ENCODE measurements at places on chromosomes 6 and 20.

DNA sequence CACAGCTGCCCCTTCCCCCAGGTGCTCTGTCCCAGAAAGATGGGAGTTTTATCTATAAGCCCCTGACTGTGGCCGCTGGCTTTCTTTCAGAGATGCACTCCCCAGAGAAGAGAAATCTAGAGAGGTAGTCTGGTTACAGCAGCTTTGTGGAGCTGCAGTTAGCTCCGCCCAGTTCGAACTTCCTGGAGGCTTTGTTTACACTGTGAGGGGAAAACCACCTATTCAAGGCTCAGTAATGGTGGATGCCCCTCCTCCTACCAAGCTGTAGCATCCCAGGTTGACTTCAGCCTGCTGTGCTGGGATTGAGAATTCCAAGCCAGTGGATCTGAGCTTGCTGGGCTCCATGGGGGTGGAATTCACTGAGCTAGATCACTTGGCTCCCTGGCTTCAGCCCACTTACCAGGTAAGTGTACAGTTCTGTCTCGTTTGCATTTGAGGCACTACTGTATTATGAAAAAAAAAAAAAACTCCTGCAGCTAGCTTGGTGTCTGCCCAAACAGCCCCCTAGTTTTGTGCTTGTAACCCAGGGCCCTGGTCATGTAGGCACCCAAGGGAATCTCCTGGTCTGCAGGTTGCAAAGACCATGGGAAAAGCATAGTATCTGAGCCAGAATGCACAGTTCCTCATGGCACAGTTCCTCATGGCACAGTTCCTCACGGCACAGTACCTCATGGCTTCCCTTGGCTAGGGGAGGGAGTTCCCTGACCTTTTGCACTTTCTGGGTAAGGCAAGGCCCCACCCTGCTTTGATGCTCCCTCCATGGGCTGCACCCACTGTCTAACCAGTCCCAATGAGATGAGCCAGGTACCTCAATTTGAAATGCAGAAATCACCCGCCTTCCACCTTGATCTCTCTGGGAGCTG, 275.0 kb downstream of the CENPW start:
- no peak for DNase-seq

DNA sequence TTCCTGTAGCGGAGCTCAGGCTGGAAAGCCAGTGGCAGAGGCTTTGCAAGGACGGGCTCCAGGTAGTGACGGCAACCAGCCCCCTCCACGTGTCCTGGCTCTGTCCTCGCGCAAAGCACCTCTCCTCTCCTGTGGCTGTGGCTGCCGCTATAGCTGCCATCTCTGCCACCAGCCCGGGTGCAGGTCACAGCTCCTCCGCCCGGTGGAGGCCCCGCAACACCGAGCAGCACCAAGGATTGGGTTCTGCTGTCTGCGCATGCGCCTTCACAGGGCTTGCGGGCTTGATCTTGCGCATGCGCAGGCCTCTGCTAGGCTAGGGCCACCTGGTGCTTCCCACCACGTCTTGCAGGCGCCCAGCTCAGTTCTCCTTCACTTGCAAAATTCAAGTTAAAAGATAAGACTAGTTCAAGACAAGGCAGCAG, 625.4 kb downstream of the QKI start:
- DNase-seq = no peak

DNA sequence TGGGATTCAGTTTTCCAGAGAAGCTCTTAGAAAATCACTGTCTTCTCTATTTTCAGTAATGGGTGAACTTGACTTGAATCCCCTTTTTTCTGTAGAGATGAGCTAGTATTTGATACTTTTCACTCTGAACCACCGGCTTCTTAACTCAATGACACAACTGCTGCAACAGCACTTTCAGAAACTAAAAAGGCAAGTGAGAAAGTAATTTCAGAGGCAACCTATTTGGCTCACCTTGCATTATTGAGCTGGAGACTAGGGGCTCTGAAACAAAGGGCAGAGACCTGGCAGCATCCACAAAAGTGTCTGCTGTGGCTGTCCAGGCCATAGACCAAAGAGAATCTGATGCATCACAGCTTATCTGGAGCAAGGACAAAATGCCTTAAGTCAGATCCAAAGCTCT, 289.8 kb upstream of the IRAK1BP1 start:
- no peak for DNase-seq

DNA sequence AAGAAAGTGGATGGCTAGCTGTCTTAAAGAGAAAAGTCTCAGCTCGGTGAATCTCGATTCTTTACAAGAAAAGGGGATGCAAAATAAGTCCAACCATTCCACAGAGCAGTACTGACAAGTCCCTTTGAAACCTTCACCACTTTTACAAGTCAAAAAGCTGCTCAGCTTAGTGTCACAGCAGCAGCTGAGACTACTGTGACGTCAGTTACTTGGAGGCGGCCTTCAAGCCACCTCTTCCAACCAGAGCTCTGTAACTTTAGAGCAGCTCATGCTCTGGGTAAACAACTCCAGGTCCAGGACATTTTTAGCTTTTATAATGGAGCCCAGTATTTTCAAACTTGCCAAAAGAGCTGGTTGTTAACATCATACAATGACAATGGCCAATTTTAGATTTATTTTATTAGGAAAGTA, at the start of gene KIAA0408:
Gene KIAA0408, minus strand, starts transcription at position 159 of the 411 bp plus-strand sequence. CDS start 5,408 bp downstream, outside the sequence.
- DNase-seq = peak; percentile 26

GRCh38 chr6:78192057-78192456, 539.2 kb downstream of the MEI4 start:
- no peak for DNase-seq

DNA sequence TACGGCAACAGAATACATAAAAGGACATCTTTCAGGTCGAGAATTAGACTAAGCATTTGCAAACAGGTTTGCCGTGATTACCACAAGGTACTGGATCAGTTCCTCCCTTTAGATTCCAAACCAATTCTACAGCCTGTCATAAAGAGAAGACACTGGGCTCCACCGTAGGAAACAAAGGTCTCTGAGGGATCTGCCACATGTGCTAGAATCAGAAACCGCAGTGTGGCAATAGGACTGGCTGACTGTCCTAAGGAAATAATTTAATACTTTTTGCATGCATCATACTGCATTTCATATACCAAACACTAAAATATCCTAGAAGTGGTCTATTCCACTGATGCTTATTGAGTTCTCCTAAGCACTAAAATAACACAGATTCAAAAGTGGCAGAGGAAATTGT, 59.2 kb downstream of the POPDC3 start:
- no peak for DNase-seq

DNA sequence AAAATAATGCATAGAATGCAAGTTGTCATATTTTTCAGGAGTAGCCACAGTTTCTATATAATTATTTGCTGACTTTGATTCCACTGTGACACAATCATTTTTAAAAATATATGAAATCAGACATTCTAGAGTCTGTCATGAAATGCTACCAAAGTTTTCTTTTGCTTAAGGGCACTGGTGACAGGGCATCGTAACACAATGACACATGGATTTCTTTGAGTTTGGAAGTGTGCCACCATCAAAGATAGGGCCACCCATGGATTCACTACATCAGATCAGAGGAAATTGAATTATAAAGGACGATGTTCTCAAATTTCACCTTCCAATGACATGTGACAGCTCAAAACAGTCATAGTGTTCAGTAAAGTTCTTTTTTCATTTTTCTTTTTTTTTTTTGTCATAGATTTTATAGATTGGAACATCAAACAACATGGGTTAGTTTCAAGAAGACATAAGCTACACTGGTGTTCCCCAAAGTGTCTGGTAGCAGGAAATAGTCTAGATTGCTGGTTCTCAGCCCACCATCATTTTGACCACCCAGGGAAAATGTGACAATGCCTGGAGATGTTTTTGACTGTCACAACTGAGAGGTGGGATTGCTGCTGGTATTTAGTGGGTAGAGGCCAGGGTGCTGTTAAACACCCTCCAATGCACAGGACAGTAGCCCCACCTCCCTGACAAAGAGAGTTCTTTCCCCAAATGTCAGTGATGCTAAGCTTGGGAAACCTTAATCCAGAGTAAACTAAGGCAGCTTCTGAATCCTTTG, 123.8 kb upstream of the DOK5 start:
- no peak for DNase-seq

GRCh38 chr20:34618676-34619075, 58.2 kb downstream of the PIGU start:
- no peak for DNase-seq

DNA sequence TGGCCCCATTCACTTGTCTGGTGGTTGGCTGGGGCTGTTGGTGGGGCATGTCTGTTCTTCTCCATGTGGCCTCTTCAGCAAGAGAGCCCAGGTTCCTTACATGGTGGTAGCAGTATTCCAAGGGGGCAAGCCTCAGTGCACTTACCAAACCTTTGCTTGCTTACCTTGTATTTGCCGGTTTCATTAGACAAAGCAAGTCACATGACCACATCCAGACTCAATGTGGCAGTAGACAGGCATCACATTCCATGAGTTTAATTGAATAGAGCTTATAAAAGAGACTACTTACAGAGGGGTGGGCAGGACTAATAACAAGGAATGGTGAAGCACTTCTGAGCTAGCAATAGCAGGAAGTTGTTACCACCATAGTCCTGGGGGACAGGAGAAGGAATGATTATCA, 78.6 kb downstream of the SNAP25 start:
- DNase-seq = no peak

- DNase-seq = no peak
These were observed 13.3 kb downstream of the MCHR2 start for GRCh38 chr6:99980741-99981140.

DNA sequence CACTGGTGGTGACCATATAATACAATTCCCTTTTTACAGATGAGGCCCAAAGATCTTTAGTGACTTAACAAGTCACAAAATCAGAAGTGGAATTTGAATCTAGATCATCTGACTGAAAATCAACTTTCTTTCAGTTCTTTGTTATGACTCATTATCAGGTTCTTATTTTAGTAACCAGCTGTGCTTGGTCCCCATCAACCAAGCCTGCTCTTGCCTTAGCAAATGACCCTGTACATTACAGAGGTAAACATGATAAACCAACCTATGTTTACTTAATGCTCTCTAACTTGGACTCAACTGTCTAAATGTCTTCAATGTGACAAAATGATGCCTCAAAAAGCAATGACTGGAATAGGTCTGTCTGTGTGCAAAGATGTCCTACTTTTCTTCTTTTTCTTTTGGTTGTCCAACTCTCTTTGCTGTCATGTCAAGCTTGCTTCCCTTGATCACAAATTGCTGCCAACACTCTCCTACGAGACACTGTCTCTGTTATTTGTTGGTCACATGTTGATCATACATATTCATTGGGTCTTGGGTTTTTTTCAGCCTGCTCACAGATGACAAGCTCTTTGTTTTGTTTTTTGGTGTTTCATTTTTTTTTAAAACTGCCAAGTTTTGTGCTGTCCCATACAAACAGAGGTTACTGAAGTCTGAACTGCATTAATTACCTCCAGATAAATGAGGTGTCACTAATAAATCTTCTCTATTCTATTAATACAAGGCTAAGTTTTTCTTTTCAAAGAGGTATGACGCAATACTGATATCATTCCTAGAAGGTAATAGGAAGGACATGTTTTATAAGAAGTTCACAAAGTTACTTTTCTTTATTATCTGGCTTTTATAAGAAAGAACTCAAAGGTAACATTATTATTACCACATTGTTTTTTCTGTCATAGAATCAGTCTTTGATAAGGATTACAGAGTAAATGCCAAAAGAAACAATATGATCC, 62.2 kb upstream of the PLN start:
- DNase-seq = no peak

- DNase-seq = no peak
These were observed 552.3 kb upstream of the JARID2 start for GRCh38 chr6:14693301-14694192.

DNA sequence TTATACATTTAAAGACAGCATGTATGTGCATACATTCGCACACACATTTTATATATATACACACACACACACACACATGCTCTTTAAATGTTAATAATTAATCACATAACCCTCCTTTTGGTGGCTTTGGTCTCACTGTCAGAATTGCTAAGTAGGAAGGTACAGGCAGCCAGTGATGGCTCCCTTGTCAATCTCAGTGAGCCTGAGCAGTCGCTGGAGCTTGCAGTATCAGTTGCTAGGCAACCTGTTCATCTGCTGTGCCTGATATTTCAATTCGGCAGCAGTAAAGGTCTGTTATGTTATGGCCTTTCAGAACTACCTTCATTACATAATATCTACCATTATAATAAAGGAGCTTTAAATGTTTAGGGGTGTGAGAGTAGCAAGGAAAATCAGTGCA, 374.3 kb downstream of the LMBRD1 start:
- DNase-seq = peak; percentile 47

- no peak for DNase-seq
These were observed 111.6 kb upstream of the EYA4 start for GRCh38 chr6:133129556-133129955.

GRCh38 chr6:107737397-107737793, 86.7 kb downstream of the SCML4 start:
- DNase-seq = no peak

- no peak for DNase-seq
These were observed 89.3 kb downstream of the CAP2 start for GRCh38 chr6:17482711-17483110.

DNA sequence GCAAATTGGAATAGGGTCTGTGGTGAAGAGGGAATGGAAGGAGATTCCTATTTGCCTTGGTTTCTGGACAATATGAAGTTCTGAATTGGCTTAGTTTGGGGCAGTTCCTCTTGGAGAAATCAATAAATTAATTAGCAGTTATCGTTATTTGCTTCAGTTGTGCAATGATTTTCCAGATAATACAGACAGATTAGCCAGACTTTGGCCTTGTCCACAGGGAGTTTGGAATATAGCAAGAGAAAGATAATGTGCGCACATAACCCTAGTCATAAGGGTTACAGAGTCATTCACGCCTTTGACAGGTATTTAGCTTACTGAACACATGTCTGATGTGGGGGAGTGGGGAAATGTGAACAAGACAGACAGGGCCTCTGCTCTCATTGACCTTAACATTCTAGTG, 1.3 kb downstream of the ATRN start:
- no peak for DNase-seq

GRCh38 chr6:84424956-84425355, 197.5 kb upstream of the CEP162 start:
- DNase-seq = no peak

Data from head of caudate nucleus (tissue), 42 donors.